Brain (organoid and tissue), 16 donors: ENCODE measurements at places on chromosomes 11 and 22.
A peak's percentile ranks its signal among the peaks of the same experiment; 100 is the strongest.

DNA sequence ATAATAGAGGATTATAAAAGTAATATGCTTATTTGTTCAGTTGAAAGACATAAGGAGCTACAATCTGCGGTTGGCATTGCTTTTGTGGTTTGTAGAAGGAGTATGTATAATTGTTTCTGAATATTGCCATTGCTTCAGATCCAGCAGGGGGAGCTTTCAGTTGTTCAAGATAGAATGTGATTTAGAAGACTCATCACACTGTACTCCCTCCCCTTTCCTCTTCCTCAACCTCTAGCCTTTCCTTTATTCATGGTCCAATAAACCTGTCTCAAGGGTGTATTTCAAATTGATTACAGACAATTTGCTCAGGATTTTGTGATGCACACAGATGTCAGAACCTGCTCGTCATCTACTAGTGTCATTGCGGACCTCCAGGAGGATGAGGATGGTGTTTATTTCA, 9.8 kb downstream of the PRMT3 start:
- peak; percentile 64 for DNase-seq

DNA sequence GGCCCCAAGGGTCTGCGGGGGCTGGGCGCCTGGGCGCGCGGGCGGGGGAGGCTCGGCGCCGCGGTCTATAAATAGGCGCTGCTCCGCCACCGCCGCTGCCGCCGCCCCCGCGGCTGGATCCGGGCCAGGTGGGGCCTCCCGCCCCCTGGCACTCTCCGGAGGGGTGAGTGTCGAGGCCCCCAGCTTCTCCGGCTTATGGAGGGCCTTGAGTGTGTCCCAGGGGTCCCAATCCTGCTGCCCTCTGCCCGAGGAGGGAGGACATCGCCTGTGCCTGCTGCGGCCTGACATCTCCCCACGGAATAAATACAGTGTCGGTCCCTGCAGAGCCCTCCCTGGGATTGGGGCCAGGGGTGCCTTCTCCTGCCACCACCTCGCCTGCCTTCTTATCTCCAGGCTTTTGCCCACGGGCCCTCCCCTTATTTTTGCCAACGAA, 4.3 kb upstream of the GP1BB start:
- no peak for DNase-seq

DNA sequence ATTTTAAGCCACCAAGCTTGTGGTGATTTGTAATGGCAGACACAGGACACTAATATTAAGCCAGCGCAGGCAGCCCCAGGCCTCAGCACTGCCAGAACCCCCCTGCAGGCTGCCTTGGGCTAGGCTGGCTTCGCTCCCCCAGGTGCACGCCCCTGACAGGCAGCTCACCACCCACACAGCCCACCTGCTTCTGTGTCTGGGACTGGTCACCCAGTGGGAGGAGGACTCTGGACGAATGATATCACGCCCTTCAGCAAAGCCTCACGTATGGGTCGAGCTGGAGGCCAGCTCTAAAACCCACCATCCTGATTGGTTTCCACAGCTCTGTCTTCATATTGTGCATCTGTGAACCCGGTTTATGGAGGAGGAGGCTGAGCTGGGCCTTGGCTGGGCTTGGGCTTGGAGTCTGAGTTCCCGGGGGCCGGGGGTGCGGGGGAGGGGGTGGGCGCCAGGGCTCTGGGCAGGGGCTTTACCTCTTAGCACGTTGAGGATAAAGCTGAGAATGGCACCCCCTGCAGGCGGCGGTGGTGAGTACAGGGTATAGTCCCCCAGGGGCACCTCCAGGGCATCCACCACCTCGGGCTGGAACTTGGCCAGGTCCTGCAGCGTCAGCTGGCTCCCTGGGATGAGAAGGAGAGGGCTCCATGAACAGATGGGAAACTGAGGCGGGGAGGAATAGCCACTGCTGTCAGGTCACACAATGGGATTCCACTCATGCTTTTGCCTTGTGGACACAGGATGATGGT, 13.8 kb downstream of the GGT5 start:
- DNase-seq = no peak

GRCh38 chr11:7448201-7448600, 37.1 kb upstream of the OLFML1 start:
- DNase-seq = peak; percentile 50

DNA sequence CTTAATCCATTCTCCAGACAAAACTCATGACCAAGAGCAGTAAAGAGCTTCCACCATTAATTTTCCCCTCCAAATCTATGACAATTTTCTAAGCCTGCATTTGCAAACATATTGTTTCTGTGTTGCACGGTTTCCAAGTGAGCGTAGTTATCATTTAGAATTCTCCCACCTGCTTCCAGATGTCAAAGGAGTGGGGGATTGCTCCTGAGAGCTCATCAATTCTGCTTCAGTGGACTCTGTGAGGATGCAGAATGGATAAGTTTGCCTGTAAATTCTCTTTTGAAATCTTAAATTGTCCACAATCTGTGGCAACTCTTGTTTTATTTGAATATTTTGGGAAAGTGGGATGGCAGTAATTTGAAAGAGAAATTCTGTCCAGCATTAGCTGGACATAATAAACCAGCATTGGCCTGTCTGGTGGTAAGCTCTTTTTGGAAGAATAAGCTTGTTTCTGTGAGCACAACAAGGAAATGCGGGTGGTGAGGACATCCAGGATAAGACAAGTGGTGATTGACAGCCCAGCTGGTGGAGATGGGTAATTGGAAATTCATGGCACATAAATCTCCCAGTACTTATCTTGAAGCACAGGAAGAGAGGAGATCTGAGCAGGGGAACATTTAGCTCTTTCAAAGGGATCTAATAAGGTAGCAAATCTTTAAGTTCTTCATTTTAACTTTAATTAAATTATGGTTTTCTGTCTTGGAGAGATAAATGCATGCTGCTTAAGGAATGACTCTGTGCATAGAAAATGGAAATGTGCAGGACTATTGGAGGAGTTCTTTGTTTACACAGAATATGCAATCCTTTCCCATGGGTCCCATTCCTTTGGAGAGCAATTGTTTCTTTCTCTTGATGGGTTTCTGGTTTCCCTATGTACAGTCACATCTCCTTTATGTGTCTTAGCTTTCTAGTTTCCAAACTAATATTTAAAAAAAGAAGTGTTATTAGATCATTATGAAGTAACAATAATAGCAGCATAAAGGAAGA, 73.2 kb downstream of the FAT3 start:
- peak; percentile 75 for DNase-seq

- no peak for DNase-seq
These were observed 36.1 kb downstream of the GNB1L start for GRCh38 chr22:19818324-19819207.

- DNase-seq = no peak
These were observed 43.3 kb upstream of the SLC35C1 start for GRCh38 chr11:45761659-45762058.

- DNase-seq = peak; percentile 52
These were observed 19.3 kb downstream of the CACNA1I start for GRCh38 chr22:39589875-39590274.

DNA sequence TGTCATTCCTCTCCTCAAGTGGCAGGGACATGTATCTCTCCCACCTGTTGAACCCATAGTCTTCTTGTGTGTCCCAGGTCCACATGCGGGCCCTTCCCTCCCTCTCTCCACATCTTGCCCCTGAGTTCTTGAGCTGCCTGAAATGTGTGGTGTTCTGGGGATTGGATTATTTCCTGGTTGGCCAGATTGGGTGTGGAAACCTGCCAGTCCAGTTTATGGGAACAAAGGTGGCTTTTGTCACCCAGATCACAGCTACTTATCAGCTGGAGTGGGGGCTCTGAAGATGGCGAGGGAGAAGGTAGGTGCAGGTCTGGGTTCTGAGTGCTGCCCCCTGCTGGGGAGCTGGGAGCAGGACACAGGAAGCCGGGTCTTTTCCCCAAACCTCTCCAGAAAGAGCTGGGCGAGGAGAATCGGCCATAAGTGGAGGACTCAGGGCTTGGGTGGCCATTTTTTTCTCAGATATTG, 14.2 kb downstream of the DTX4 start:
- peak; percentile 62 for DNase-seq

GRCh38 chr11:13012056-13012661, 3.0 kb downstream of the RASSF10 start:
- DNase-seq = peak; percentile 21

GRCh38 chr11:34893416-34893815, 22.8 kb downstream of the APIP start:
- peak; percentile 98 for DNase-seq

GRCh38 chr11:47394050-47394321, 14.4 kb upstream of the SLC39A13 start:
- DNase-seq = no peak

- no peak for DNase-seq
These were observed 34.6 kb upstream of the SC5D start for GRCh38 chr11:121257976-121258375.

DNA sequence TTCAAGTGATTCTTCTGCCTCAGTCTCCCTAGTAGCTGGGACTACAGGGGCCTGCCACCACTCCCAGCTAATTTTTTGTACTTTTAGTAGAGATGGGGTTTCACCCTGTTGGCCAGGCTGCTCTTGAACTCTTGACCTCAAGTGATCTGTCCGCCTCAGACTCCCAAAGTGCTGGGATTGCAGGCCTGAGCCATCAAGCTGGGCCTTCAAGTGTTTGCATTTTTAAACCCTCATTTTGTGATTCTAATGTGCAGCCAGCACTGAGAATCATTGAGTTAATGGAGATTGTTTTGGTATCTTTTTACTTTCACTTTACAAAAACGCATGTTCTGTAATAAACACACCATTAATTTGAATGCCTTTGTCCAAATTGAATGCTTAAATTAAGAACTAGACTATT, 3.4 kb downstream of the TYR start:
- no peak for DNase-seq

- DNase-seq = no peak
These were observed 245.1 kb upstream of the ARHGAP42 start for GRCh38 chr11:100442017-100442416.

- peak; percentile 77 for DNase-seq
These were observed 67.5 kb upstream of the PHF21B start for GRCh38 chr22:45077286-45077685.

GRCh38 chr11:95505927-95506426, 275.0 kb upstream of the SESN3 start:
- DNase-seq = no peak

DNA sequence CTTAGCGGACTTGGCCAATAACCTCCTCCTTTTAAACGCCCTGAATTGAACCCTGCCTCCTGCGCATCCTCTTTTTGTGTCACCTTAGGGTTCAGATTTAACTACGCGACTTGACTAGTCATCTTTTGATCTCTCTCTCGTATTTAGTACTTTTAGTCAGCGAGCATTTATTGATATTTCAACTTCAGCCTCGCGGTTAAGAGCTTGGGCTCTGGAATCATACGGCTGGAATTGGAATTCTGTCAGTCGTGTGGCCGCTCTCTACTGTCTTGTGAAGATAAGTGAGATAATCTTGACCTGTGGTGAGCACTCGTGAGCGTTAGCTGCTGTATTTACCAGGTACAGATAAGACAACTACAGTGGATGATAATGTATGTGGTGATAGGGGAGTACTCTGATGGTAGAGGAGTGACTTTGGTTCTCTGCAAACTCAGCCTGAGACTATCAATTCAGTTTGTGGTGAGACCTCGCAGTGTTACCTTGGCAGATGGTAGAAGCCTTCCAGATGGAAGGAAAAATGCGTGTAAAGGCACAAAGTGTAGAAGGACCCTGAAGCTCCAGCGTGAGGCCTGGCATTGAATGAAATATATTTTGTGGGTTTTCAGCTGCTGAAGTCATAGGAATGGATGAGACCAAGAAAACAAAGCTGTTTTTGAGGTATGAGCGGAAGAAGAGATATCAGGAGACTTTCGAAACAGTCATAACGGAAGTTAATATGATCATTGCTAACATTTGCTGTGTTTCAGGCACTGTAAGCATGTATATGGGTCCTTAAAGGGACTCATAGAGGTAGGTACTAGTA, 682 bp downstream of the ATM start:
- no peak for DNase-seq

- no peak for DNase-seq
These were observed 60.2 kb upstream of the WNT11 start for GRCh38 chr11:76266286-76267100.

GRCh38 chr11:130051082-130051481, 18.6 kb upstream of the APLP2 start:
- no peak for DNase-seq

- no peak for DNase-seq
These were observed 3.1 kb upstream of the BCR start for GRCh38 chr22:23177197-23177596.

DNA sequence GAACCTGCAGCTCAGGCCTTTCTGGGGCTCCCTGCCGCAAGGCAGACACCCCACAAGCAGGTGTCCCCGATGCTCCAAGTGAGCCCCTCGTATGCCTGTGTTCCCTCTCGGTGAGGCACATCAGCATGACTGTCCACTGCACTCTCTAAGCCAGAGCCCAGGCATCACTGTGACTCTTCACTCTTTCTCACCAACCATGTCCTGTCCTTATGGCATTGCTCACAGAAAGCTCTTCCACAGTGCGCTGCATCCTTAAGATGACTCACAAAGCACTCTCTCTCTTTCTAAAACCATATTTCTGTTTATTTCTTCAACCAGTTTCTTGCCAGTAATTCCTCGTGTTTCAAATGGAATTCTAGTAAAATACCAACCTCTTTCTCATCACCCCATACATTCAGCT, 18.1 kb downstream of the GAB4 start:
- no peak for DNase-seq

DNA sequence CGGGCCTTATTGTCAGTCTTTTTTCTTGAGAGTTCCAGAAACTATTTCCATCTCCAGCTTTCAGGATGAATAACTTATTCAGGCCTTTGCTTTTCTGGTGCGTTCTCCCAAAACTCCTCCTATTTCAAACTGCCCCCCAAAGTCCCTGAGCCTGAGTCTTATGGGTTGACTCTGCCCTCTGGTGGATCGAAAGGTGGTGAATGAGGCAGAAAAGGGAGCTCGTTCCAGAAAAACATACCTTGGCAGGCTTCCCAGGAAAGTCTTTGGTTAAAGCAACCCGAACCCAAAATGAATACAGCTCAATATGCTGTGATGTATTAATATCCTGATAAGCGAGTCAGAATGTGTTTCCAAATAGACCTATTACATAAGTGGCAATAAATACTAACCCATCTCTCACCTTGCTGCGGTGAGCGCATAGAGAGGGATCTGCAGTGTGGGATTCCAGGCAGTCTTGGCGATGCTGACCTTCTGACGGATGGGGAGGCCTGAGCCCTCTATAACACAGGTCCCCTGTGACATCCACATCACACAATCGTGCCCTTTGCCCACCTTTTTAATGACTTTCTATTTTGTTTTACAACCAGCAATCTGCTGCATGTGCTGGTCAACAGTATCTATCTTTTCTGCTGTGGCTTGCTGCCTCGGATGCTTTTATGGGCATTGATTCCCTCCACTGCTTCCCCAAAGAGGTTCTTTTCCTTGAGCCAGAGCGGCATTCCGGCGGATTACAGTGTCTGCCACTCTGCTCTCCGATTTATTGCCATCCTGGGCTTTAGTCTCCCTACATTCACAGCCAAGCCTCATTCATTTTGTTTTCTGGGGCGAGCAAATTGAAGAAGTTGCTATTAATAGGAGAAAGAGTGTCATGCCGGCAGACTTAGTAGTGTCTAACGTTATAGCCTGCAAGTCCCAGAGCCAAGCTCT, 756.8 kb downstream of the NTM start:
- DNase-seq = peak; percentile 89
